ENCODE measurements at places on chromosomes 5 and 9.

GRCh38 chr9:136328011-136328621 lies 777 bp downstream of the GPSM1 start:
- no peak for DNase-seq

GRCh38 chr9:107222020-107222522 lies 61.0 kb upstream of the RAD23B start:
- no peak for DNase-seq

DNA sequence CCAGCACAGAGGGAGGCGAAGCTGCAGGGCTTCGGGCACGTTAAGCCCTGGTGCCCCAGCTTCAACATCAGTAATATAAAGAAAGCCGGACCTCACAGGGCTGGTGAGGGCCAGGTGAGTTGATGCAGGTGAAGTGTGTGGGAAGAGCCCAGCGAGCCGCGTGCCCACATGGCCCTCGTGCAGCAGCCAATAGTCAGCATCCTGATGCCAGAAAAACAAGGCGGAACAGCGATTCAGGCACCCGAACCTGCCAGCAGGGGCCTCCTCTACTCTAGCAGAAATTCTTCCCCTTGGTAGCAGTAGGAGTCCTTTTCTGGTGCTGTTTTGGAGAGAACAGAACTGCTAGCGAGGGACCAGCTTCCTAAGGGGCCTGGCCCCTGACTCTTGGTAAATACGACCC lies 7.8 kb downstream of the MED10 start:
- no peak for DNase-seq

- no peak for DNase-seq
Measured at GRCh38 chr5:83222906-83223305, 145.6 kb downstream of the XRCC4 start.

- no peak for DNase-seq
Measured at GRCh38 chr5:10199692-10200091, 50.0 kb downstream of the ATPSCKMT start.

- DNase-seq: no peak
Measured at GRCh38 chr5:159163701-159164046, 45.7 kb downstream of the RNF145 start.

DNA sequence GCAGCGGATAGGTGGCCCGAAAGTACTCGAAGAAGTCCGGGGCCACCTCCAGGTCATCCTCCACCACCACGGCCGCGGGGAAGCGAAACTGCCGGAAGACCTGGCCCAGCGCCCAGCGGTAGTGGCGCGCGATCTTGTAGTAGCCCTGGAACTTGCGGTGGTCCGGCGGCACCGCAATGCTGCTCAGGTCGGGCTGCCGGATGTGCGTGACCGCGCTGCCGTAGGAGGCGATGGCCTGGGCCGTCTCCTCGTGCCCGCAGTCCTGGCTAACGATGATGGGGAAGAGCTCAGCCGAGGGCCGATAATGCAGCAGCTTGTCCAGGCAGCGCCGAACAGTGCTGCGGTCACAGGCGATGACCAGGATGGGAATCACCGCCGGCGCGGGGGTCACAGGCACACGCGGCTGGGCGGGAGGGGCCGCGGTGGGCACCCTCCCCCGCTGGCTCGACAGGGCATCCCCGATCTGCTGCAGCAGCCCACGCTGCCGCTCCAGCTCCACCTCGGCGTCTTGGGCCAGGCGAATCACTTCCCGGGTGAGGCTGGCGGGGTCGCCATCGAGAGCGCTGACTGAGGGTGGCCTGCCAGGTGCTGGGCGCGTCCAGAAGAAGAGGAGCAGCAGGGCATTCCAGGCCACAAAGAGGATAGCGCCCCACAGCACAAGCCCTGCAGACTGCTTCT lies 10.2 kb downstream of the MGAT1 start:
- no peak for DNase-seq

DNA sequence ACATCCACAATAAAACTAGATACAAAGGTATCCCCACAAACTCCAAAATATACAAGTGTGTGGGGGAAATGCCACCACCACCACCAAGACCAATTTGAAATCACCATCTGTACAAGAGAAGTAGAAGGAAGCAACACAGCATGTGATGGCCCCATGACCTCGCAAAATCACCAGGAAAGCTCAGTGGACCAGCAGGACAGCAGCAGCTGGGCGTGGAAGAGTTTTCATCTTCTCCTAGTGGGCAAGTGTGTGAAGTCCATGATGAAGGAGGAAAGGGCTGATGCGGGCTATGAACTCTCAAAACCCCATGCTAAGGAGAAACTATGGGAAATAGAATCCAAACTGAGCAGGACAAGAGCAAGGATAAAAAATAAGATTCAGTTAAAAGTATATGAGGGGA lies 58.1 kb downstream of the GOLPH3 start:
- peak; percentile 24 for DNase-seq

All from SW 1271 (cell line).